GM10248 (cell line): ENCODE measurements at places on chromosomes 7 and 10.

DNA sequence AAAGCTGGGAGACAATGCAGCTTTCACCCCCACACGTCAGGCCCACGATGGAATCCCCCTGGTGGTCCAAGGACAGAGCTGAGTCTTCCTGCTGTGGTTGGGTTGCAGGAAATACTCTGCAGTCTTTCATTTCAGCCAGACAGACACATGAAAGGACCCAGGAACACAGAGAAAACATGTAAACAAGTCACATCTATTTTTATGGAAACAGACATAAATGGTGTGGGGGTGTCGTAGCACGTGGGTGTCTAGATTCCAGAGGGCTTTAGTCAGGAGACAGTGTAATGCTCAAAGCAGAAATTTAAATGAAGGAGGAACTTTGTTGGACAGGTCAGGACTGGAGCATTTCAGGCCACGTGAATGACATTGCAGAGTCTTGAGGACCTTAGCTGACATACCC lies 444.6 kb downstream of the SUGCT start:
- DNase-seq = no peak

DNA sequence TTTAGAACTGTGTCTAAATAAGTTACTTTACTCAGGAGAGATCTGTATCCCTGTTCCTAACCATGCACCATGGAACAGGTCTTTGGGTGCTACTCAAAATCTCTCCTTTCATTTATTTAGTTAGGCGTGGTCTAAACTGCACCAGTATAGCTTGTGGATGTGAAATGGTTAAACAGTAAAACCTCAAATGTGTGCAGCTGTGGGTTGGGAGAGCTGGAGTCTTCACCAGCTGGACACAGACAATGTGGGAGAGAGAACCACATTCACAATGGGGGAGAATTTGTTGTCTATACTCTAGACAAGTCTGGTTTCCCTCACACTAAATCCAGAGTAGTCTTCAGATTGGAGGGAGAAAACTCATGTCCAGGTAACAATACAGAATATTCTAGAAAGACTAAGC lies 31.2 kb upstream of the IKZF1 start:
- DNase-seq = no peak

GRCh38 chr10:21388589-21388988 lies 136.9 kb downstream of the SKIDA1 start:
- DNase-seq = no peak

DNA sequence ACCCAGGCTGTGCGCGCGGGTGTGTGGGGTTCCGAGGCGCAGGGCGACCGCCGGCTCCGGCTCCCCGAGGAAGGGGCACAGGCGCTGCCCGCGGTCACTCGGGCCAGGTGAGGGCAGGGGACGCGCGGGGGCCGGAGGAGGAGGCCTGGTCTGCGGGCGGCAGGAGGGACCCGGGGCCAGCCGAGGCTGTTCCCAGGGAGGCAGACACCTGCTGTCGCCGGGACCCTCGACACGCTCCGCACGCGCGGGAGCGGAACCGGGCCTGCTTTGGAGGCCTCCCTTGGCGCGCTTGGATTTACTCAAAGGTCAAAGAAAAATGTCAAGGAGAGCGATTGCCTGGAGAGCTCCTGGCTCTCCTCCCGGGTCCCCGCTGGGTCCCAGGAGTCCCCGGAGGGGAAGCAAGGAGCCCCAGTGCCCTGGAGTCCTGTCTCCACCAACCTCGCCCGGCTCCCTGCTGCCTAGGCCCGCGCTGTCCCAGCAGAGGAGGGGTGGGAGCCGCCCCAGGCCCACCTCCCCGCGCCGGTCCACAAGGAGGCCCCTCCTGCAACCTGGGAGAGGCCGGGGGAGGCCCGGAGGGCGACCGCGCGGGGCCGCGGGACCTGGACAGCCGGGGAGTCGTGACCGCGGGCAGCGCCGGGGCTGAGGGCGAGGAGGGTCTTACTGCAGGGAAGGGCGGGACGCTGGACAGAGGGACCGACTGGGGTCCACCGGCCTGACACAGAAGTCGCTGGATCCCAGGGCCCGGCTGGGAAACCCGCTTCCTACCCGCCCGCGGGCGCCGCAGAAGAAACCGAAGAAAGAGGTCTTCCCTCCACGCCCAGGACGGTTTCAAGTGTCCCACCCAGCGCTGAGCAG lies 348.9 kb downstream of the DNAJB6 start:
- no peak for DNase-seq

DNA sequence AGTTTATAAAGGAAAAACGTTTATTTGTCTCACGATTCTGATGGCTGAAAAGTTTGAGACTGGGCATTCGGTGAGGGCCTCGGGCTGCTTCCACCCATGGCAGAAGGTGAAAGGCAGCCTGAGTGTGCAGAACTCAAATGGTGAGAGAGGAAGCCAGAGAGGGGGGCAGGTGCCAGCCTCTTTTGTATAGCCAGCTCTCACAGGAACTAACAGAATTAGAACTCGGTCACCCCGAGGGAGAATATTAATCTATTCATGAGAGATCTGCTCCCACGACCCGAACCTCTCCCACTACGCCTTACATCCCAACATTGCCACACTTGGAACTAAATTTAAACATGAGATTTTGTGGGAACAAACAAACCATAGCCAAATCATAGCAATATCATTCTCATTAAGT lies 112.6 kb downstream of the ZPBP start:
- no peak for DNase-seq

GRCh38 chr7:130071701-130072622 lies 1.6 kb downstream of the KLHDC10 start:
- peak; percentile 68 for DNase-seq

GRCh38 chr10:61125560-61126170 lies 181.7 kb upstream of the RHOBTB1 start:
- no peak for DNase-seq

DNA sequence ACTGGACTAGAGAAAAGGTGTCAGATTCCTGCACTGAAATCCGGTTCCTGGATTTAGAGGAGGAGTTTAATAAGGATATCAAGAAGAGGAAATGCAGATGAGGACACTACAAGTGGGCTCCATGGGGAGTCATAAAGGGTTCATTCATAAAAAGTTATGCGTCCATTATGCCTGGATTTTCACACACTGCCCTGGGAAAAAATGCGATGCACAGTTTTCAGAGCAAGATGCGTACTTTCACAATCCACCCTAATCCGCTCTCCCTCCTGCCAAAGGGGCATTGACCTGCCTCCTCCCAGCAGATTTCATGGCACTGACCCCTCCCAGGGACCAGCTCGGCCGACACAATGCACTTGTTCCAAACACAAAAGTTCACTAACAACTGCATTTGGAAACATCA lies 42.2 kb upstream of the OPALIN start:
- DNase-seq = no peak

- no peak for DNase-seq
These were observed 80.1 kb downstream of the ANKRD26 start for GRCh38 chr10:27020243-27020642.

DNA sequence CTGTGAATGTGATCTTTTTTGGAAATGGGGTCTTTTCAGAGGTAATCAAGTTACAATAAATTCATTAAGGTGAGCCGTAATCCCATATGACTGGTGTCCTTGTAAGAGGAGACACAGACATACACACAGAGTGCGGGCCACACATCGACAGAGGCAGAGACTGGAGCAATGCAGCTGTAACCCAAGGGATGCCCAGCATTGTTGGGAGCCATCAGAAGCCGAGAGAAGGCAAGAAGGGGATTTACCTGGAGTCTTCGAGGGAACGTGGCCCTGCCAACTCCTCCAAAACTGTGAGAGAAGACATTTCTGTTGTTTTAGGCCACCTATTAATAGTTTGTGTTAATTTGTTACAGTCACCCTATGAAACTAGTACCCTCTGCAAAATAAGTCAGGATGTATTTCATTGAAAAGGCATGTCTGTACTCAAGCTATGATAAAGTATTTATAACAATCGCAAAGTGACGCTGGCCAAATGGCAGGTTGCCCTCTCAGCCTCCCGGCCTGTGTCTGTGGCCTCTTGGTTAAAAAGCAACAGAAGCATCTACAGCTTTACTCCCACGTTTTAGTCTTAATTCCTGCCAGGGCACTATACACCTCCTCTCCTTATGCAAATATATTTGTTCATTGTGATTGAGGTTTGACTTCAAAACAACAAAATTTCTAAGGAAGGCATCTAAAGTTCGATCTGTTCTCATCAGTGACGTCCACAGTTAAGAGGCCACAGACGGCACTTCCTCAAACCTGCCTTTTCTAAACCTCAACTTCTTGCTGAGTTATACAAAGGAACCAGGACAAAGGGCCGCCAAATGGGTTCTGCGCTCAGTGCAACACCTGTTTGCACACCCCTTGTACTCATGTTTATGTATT lies 46.8 kb downstream of the HIPK2 start:
- peak; percentile 44 for DNase-seq

DNA sequence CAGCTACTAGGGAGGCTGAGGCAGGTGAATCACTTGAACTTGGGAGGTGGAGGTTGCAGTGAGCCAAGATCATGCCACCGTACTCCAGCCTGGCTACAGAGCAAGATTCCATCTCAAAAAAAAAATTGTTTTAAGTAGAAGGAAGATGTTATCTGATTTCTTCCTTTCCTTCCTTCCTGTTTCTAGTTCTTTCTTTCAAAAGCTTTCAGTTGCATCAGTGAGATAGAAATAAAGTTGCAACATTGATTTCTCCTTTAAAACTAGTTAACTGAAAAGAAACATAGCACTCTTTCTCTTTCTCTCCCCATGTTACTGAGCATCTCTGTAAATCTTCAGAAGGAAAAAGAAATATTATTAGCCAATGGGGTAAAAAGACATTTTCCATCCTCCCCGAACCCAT lies 37.5 kb downstream of the CNNM1 start:
- no peak for DNase-seq

- no peak for DNase-seq
These were observed 29.6 kb downstream of the CAV1 start for GRCh38 chr7:116554436-116554835.

DNA sequence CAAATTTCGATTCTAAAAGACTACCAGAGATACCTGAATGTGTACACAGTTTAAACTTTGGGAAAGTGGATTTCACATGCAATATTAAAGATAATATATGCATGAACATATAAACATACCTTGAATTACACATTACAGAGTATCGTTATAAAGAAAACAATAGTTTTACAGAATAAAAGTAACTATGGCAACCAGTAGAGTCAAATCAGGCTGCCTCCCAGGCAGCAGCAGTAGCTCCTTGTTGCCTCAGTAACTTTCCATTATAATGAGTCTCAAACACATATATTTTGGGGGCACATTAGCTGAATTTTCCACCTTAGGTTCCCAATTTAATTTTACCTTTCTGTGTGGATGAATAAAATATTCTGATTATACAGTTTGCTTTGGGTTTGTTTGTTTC lies 164.4 kb upstream of the FEZF1 start:
- no peak for DNase-seq

- DNase-seq = no peak
These were observed 10.8 kb upstream of the JCAD start for GRCh38 chr10:30070001-30070685.

DNA sequence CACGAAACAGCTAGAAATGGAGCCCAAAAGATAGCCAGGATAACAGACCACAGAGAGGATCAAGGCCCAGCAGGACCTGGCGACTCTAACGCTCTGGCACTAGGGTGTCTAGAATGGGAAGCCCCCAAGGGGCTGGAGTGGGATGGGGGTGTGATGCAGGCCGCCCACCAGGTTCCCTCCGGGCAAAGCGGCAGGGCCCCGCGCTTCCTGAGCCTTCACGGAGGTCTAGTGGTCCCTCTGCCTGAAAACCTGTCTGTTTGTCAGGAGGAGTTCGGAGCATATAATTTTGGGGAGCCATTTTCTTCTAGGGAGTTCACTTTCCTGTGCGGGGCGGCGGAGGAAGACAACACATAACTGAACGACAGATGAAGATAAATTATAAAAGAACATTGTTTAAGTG lies 48.2 kb upstream of the FXYD4 start:
- DNase-seq = no peak

GRCh38 chr7:128462460-128462859 lies 6.8 kb downstream of the HILPDA start:
- no peak for DNase-seq

DNA sequence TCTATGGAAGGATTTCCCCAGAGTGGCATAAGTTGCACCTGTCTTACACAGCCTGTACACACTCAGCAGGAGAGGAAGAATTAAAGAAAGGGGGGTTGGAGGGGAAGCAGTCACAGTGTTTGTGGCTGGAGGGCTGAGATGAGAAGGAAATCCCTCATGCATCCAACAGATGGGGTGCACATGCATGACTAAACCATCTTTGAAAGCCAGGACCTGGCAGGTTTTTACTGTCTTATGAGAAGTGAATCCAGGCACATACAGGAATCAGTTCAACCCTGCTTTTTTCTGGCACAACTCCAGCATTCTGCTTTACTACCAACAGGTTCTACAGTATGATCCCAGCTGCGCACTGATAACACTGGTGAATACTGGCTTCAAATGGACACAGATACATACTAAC lies 107.7 kb downstream of the CACNA2D1 start:
- no peak for DNase-seq

DNA sequence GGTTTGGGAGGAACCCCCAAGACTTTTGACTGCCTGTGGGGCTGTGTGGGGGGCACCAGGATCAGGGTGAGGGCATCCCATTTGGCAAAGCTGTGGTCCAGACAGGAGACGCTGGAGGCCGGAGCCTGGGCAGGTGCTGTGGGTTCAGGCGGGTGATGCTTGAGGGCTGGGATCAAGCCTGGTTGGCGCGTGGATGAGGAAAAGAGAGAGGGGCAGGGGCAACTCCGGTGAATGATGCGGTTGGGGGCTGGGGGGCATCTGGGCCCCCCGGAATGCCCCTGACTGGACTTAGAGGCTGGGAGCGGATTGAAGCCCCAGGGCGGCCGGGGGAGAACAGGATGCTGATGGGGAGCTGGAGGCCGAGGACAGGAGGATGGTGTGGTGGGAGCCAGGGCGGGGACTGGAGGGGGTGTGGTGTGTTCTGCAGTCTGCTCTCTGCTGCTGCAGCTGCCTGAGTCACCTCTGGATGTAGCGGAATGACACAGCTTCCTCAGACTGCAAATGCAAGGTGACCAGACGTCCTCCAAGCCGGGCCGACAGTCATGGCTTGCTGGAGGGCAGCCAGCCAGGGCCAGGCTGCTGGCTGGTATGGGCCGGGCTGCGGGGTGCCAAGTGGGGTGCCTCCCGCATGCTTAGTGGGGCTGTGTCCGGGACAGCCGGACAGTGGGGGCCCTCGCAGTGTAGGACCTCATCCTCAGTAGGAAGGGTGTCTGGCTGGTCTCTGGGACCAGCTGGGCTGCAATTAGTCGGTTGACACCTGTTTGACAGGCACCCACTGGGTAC lies 3.2 kb downstream of the MAFK start:
- peak; percentile 77 for DNase-seq

DNA sequence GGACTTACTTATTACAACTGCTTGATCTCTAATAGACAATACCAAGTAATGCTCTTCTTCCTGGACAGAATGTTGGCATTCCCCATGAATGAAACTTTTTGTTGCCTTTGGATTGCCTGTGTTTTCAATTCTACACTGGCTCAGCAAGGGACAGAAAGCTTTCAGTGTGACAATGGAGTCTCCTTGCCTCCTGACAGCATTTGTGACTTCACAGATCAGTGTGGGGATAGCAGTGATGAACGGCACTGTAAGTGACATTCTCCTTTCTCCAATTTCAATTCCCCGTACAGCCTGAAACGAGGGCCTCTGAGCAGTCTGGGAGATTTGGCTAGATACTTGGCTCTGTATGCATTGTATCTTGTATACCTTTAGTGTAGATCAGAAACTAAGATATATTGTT lies 290 bp downstream of the MALRD1 start:
- no peak for DNase-seq

GRCh38 chr7:25455683-25456251 lies 227.5 kb upstream of the NPVF start:
- no peak for DNase-seq
